IPS DF 6.9 (cell line): ENCODE measurements at places on chromosomes 1 and 21.
A peak's percentile ranks its signal among the peaks of the same experiment; 100 is the strongest.

- DNase-seq: no peak
Observed at GRCh38 chr1:145892486-145893087, 6.9 kb upstream of the ANKRD35 start.

DNA sequence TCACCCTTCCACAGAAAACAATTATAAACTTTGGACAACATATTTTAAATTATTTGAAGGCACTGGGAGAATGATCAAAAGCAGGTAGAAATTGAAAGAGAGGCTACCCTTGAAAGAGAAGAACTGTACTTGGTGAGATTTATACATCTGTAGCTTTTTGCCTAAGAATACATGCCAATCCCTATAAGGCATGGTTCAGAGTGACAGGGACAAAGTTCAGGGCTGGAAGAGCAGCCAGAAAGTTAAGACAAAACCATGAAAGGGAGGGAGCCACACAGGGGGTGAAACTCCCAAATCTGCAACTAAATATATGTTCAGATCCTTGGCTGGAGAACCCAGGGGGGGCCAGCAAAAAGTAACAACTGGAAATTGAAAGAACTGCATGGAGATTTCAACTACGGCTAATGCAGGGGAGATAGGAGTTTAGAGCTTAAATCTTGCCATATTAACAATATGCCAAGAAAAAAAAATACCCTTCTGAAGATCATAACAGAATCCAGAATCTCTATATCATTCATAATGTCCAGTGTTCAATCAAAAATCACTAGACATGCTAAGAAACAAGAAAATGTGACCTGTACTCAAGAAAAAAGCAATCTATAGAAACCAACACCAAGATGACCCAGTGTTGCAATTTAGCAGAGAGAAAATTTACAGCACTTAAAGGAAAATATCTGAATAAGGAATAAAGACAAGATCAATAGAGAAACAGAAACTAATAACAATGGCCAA is 25.5 kb downstream of the PACC1 start:
- no peak for DNase-seq

DNA sequence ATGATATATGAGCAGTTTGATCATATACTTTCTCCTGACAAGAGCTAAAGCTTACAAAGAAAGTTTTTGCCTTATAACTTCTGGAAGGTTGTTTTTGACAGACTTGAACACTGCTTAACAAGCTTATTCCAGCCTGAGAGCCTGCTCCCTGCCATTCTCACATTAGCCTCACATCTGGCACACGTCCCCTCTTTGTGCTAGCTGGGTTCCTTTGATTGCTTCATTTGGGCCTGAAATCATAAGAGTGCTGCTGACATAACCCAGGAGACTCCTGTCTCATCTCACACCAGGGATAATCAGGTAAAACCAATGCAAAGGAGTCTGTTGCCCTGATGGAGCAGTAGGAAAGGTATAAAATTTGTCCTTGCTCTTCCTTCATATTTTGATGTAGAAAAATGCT is 1411.7 kb upstream of the B3GALT2 start:
- no peak for DNase-seq

DNA sequence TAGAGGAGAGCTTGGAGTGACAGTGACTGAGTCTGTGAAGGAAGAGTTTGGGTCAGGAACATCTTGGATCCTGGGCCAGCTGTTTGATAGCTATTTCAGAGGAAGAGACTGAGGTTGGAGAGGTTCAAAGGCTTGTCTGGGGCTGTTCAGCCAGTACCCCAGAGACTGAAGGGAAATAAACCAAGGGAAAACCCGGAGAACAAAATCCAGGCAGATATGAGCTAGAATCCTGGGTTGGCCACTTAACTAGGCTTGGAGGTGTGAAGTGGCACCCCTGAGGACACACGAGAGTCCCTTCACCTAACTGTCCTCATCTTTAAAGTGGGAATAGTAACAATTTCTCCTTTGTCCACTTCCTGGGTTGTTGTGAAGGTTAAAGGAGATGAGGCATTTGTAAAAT is 23.1 kb upstream of the EPB41 start:
- DNase-seq: no peak

- DNase-seq: no peak
Observed at GRCh38 chr1:57674801-57675200, 250.9 kb upstream of the DAB1 start.

- no peak for DNase-seq
Observed at GRCh38 chr1:167601442-167602383, 28.3 kb upstream of the RCSD1 start.

- DNase-seq: no peak
Observed at GRCh38 chr1:234452406-234452965, 26.5 kb downstream of the TARBP1 start.

GRCh38 chr1:47780469-47780995 is 216.7 kb downstream of the TRABD2B start:
- DNase-seq: no peak

GRCh38 chr1:213641312-213641711 is 346.5 kb upstream of the PROX1 start:
- DNase-seq: no peak

GRCh38 chr1:204618148-204618760 is 67.3 kb downstream of the LRRN2 start:
- DNase-seq: no peak

DNA sequence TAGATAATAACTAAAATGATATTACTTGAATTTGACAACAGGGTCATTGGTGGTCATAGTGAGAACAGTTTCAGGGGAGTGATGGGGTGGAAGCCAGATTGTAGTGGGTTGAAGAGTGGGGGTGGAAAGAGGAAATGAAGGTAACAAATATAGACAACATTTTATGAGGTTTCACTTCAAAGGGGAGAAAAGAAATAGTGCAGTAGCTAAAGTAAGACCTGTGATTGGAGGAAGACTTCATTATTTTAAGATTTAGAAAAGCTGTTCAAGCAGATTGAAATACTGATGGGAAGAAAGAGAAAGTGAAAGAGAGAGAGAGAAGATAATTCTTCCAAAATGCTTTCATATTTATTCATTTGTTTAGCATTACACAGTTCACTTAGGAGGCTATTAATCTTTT is 52.0 kb upstream of the KCNA3 start:
- DNase-seq: no peak

- peak; percentile 58 for DNase-seq
Observed at GRCh38 chr1:26111530-26112406, at the start of gene PDIK1L. Gene PDIK1L (plus strand): TSS chr1:26111824. CDS start chr1:26114309, 2,485 bp downstream.

DNA sequence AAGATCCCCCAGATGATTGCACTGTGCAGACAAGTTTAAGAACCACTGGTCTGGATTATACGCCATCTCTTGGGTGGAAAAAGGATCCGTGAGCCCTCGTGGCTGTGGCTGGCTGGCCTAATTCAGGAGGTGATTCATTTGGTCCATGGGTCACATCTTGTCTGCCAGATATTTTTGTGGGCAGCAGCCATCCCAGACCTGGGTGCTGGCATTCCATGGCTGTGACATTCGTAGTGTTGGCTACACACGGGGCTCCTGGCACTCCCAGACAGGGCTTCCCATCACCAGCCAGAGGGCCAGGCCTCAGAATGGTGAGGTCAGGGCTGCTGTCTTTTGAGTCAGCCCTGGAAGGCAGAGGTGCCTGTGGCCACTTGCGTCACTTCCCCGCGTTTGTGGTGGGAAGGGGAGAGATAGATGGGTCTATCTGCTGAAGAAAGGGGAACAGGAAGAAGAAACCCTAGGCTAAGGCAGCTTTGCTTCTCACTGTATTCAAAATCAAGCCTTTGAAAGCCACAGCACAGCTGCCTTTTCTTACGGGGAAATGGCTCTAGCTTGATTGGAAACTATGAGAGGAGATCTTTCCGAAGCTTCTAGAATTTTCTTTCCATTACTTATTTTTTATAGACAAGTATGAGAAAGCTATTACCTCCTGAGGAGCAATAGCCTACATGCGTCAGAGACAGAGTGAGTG is 32.4 kb downstream of the EIF2D start:
- no peak for DNase-seq

- no peak for DNase-seq
Observed at GRCh38 chr1:230104395-230105244, 37.6 kb downstream of the GALNT2 start.

GRCh38 chr1:151936653-151937052 is 27.3 kb upstream of the THEM4 start:
- no peak for DNase-seq

- no peak for DNase-seq
Observed at GRCh38 chr1:62093261-62093660, 101.4 kb upstream of the L1TD1 start.

DNA sequence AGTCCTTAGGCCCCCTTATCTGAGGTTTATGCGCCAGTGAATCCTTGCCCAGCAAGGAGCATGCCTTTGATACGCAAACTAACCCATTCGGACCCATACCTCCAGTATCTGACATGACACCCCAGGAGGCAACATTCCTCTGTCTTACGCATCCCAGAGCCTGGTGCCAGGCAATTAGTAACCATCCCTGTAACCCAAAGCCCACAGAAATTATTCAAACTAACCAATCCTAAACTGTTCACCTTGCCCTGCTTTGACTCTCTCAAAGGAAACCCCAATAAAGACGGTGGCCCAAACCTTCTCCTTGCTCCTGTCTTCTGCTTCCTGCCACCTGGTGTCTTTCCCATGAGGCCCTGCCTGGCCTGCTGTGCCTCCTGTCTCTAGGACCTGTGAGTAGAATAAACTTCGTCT is 36.4 kb downstream of the ZNF496 start:
- peak; percentile 63 for DNase-seq

DNA sequence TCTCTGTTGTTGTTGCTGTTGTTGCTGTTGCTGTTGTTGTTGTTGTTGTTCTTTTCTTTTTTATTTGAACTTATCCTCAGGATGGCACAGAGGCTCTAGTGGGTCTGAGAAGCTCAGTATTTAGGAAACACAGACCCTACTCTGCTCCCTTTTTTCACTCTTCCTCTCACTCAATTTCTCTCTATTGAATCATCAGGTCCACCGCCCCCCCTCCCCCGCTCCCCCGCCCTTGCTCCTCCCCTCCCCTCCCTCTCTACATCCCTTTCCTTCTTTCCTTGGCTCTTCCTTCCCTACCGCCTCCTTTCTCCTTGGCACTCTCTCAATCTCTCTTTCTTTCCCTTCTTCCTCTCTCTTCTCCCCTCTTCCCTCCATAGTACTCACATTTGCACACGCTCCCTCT is 218.5 kb upstream of the ZC3H12A start:
- DNase-seq: no peak

GRCh38 chr21:18914570-18914969 is 511.0 kb upstream of the TMPRSS15 start:
- DNase-seq: no peak

DNA sequence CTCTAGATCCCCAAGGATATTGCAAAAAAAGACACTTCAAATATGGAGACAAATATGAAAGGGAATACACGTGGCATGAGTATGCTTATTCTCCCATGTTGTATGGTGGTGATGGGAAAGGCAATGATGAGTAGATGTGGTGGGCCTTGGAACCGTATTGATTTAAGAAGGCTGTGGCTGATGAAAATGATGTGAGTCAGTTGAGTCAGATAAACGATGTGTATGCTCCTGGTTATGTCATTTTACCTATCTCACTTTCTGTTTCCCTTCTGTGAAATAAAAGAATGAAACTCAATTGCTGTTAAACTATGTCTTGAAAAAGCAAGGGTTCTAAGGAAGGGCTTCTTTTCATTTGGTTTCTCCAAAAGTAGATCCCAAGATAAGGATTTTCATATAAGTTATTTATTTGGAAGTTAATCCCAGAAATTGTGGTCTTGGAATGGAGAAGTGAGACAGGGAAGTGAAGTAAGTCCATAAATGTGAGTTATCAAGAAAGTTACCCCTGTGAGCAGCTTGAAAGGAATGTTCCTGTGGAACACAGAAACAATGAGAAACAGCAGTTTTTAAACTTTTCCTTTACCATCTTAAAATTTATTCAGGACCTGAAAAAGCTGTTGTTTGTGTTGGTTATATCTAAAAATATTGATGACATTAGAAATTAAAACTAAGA is 292.0 kb downstream of the DUSP10 start:
- no peak for DNase-seq

GRCh38 chr1:4210043-4210442 is 310.0 kb upstream of the C1orf174 start:
- DNase-seq: no peak

- no peak for DNase-seq
Observed at GRCh38 chr1:61873994-61874393, 131.7 kb downstream of the PATJ start.

DNA sequence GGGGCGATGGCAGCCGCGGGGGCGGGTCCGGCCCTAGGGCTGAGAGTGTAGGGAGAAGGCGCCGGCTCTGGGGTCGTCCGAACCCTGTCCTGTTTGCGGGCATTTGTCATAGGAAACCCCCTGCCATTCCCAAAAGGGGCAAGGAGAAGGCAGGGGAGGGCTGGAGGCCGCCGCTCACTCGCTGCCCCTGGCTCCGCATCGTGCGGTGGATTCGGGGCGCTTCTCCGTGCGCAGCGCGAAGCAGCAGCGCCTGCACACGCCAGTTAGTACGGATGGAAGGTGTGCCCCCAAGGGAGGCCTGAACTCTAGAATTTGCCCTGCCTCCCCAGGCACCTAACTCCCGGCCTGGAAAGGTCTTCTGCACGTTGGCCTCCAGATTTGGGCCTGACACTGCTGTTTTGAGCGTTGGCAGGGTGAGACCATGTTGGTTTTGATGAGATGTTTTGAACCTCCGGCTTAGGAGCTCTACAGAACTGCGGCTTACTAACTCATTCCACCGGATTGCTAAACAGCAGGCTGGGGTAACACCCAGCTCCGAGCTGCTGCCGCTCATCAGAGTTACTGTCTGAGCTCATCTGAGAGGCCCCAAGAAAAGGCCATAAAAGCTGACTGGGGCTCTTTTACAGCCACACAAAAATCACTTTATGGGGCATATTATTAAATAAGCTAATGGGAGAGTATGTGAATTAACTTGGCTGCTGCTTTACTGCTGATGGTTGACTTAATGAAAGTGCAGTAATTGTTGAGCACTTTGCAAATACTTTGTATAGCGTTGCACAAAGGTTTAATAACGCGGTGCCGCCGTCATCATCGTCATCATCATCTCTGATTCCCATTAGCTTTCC is 987 bp downstream of the GPR137B start:
- DNase-seq: no peak

DNA sequence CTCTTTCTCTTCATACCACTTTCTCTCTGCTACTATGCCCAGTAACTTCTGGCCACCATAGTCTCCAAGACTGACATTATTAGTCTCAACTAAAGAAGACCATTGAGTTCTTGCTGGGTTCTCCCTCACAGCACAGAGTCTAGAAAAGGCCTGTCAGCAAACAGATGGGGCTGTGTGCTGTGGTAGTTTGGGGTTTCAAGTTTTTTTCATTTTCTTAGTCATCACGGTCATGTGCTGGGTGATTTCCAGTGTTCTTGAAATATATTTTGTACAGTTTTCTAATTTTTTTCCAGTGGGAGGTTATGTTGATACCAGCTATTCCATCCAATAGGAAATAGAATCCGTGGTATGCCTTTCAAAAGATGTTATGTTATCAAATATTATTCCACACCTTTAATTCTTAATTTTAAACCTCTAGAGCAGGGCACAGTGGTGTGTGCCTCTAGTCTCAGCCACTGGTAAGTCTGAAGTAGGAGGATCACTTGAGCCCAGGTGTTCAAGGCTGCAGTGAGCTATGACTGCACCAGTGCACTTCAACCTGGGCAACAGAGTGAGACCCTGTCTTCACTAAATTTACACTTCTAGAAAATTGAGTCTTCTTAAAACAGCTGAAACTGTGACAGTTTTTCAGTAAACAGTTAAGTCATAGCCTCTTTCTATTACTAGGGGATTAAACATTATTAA is 8.3 kb downstream of the CFHR2 start:
- no peak for DNase-seq
